ENCODE measurements at places on chromosomes 1 and 21.

DNA sequence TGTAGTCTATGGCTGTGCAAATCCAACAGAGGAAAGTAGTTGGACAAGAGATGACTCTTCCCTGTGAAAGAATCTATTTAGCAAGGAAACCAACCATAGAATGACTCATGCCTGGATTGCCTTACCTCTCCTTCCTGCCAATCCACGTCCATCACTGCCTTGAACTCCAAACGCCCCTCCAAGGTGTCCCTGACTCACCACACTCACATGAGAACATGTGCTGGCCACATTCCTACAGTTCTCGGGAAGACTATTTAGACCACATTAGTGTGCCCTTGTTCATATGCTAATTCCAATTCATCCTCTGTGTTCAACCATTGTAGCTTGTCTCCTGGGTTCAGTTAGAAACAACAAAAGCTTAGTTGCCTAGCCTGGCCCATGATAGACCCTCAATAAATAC lies 157.3 kb downstream of the SLC30A10 start:
- DNase-seq: no peak

GRCh38 chr1:161201836-161202712 lies at the start of gene NDUFS2:
Gene NDUFS2 (plus strand): TSS chr1:161202367. CDS start chr1:161202386, 19 bp downstream.
- DNase-seq: peak; percentile 67

- no peak for DNase-seq
Observed at GRCh38 chr1:33000427-33001026, 35.9 kb upstream of the RNF19B start.

- no peak for DNase-seq
Observed at GRCh38 chr1:59125154-59125553, 171.7 kb upstream of the FGGY start.

- DNase-seq: no peak
Observed at GRCh38 chr1:12697397-12697796, 18.5 kb upstream of the AADACL3 start.

- DNase-seq: no peak
Observed at GRCh38 chr1:220271706-220272046, 577 bp downstream of the RAB3GAP2 start.

- no peak for DNase-seq
Observed at GRCh38 chr1:8169364-8170058, 143.4 kb upstream of the ERRFI1 start.

GRCh38 chr1:225480825-225481434 lies 53.1 kb upstream of the LBR start:
- no peak for DNase-seq

DNA sequence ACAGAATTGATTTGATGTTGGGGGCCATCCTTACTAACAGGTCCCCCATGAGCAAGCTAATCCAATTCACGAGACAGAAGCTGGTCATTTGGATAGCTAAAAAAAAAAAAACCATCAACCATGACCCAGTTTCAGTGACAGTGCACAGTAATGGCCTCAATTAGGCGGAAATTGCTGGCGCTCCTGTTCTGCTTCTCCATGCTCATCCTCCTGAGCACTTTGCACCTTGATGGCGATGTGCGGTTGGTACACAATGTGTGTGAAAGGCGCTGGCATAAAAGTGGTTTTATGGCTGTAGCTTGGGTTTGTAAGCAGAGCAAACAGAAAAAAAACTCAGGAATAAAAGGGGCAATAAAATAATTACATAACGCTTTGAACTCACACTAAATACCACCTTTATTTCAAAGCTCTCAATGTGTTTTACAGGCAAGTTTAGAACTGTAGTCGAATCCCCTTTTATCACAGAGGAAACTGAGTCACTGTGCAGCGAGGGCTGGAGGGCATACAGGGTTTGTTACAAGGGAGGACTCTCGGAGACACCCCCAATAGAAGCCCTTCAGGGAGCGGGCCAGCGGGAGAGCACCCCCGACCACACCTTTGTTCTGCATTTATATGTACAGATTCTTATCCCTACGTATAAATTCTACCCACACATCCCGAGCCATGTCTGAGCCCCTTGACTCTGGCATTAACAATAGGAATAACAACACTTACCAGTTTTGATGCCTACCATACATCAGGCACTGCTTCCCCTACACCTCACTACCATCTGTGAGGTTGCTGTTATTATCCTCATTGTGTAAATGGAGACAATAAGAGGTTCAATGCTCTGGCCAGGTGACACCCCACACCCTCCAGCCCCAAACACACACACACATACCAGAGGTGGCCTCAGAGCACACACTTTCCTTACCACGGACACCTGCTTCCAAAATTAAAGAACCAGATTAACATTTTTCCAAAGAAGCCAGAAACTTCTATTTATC lies 213.5 kb upstream of the IRF2BP2 start:
- no peak for DNase-seq

GRCh38 chr1:95287825-95288224 lies 53.8 kb downstream of the RWDD3 start:
- no peak for DNase-seq

DNA sequence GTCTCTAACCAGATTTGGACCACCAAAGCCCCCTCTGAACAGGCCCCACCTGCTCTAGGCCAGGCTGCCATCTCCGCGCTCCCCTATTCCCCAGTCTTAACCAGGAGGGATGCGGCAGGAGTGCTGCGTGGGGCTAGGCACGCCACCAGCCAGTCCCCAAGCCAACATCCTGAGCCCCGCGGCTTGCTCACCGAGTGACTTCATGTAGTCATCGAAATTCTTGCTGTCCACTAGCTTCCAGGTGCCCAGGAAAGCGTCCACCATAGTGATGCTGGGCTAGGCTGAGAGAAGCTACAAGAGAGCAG lies 173 bp downstream of the FABP3 start:
- no peak for DNase-seq

- DNase-seq: no peak
Observed at GRCh38 chr1:12567288-12567819, 50.7 kb downstream of the DHRS3 start.

DNA sequence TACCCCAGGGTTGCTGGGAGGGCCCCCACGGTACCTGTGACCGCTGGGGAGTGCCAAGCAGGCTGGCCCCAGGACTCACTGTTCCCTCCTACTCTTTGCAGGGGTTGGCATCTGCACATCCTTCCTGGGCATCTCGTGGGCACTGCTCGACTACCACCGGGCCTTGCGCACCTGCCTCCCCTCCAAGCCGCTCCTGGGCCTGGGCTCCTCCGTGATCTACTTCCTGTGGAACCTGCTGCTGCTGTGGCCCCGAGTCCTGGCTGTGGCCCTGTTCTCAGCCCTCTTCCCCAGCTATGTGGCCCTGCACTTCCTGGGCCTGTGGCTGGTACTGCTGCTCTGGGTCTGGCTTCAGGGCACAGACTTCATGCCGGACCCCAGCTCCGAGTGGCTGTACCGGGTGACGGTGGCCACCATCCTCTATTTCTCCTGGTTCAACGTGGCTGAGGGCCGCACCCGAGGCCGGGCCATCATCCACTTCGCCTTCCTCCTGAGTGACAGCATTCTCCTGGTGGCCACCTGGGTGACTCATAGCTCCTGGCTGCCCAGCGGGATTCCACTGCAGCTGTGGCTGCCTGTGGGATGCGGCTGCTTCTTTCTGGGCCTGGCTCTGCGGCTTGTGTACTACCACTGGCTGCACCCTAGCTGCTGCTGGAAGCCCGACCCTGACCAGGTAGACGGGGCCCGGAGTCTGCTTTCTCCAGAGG lies 6.8 kb downstream of the XKR8 start:
- no peak for DNase-seq

DNA sequence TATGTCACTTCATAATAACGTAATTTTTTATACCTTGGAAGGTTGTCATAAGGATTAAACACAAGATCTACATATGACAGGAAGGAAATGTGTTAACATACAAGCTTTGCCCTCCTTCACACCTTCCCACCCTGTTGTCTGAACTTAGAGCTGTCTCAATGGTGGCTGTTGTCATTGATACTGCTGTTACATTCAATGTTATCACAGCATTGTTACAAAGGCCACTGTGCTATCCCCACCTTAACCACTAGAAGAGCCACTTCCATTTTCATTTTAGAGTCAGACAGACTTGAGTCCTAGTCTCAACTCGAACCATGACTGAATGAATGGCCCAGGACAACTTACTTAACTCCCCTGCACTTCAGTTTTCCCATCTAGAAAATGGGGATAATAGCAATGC lies 31.2 kb downstream of the TAS1R2 start:
- DNase-seq: no peak

All from activated gamma-delta T cell (primary cell).